ENCODE measurements at places on chromosomes 1 and 21. TPM values are rescaled to one million over a fixed set of nuclear protein-coding genes. Genes with fewer than 3 reads are reported as not detected.

- no peak for DNase-seq
- no peak overlapping the region for H3K4me3 ChIP-seq
- H3K36me3 ChIP-seq = no peaks in the 10 kb centered on the region
- no peak overlapping the region for H3K27ac ChIP-seq
These were observed 1.6 kb downstream of the TNNI1 start for GRCh38 chr1:201419746-201420607.

GRCh38 chr1:215844266-215844665, 277.2 kb downstream of the KCTD3 start:
- H3K4me1 ChIP-seq = no peaks in the 10 kb centered on the region
- no peak overlapping the region for H3K27ac ChIP-seq
- no peak for DNase-seq

PADI3 gene
- not detected for total RNA-seq

SLC22A15 gene
- total RNA-seq = 1.5 TPM

DNA sequence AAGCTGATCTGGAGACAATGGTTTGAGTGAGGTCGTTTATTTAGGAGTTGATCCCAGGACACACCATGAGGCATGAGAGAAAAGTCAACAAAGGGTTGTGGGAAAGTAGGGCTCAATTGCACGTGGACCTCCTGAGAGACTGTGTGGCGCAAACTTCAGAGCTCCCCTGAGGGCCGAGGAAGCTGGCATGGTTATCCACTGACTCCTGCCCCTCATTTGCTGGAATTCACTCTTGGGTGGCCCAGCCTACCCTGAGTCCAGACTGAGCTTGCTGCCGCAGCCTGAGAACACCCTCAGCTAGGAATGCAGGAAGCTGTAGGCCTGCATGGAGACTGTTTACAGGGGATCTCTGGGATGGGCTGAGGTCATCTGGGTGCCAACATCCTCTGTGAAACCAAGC, 301.0 kb downstream of the RWDD3 start:
- no peaks in the 10 kb centered on the region for H3K27me3 ChIP-seq
- no peak overlapping the region for H3K4me3 ChIP-seq
- no peak overlapping the region for H3K27ac ChIP-seq
- DNase-seq = no peak
- no peaks in the 10 kb centered on the region for H3K4me1 ChIP-seq

DNA sequence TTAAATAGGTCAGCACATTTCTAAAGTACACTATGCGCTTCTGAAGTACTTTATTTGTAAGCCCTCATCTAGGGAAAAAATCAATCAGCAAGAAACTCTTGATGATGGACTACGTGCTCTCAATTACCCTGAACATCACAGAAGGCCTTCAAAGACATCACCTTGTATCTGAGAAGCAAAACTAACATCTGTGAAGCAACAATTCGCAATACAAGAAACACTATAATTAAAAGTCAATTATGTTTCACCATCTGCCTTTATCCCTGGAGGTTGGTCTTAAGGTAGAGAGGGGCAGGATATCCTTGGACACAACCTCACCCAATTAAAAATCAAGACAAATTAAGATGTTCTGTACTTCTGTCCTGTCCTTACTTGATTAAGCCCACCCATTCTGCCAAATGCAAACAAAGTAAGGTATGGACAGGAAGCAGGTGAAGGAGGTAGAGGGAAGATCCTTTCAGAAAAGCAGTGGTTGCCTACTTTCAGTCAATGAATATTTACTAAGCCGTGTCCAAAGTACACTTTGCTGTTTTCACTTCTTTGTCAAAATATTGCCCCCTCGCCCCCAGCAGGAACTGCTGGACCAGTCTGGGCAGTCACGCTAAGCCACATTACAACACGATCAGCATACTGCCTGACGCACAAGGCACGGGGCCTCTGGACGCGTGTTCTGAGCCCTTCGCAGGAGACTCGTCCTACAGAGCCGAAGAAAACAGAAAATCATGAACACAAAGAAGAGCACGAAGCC, 887 bp downstream of the SLC19A2 start:
- H3K27me3 ChIP-seq = peaks cover 7% of the 10 kb centered on the region
- peaks cover 80% of the 10 kb centered on the region for H3K4me1 ChIP-seq
- H3K36me3 ChIP-seq = peaks cover 4% of the 10 kb centered on the region
- peak; percentile 27 for DNase-seq
- H3K4me3 ChIP-seq = peak overlapping the region; percentile 89

RYR2 gene
- 0.19 TPM for total RNA-seq

DNA sequence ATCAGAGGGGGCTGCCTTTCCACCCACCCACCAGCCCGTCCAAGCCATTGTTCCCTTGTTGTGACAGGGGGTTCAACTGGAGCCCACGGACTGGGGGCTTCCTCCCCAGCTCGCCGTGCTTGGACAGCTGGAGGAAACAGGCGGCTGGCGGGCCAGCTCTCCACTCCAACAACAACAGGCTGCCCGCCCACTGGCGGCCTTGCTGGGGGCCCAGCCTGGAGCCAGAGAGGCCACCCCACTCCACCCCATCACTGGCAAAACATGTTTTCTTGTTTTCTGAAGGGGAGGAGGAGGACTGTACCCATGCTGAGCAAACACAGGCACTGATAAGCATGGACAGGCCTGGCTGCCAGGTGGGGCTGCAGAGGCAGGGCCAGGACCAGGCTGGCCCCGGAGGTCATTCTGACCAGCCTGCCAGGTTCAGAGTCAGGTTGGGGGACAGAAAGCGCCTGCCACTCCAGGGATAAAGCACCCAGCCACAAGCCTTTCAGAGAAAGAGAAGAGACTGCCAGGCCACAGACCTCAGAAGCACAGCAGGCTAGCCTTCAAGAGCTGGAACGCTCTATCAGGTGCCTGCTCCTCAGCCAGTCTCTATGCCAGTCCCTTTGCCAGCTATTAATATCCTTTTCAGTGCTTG, 32.8 kb downstream of the GJA4 start:
- no peak overlapping the region for H3K27ac ChIP-seq
- no peaks in the 10 kb centered on the region for H3K27me3 ChIP-seq
- no peak for DNase-seq
- H3K4me3 ChIP-seq = no peak overlapping the region
- peaks cover 4% of the 10 kb centered on the region for H3K4me1 ChIP-seq

DNA sequence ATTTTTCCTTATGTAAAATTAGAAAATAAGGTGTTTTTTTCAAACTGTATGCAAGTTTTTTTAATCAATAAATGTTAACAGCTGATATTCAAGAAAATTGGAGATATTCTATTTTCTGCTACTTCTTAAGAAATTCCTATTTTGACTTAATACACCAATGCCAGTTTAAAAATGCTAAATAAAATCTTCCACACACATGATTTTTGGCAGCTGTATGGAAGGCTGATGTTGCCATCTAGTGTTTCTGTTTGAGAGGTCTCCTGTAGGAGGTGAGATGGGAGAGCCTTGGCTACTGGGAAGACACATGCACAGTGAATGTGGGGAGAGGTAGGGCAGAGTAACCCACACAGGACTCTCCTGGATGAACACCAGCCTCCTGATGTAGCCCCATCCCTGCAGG, 29.2 kb upstream of the OR2B11 start:
- peak; percentile 25 for DNase-seq
- H3K4me3 ChIP-seq = no peak overlapping the region
- peaks cover 30% of the 10 kb centered on the region for H3K27me3 ChIP-seq
- no peaks in the 10 kb centered on the region for H3K4me1 ChIP-seq

GRCh38 chr21:31566064-31566463, 93.4 kb upstream of the SOD1 start:
- no peak overlapping the region for H3K27ac ChIP-seq
- H3K4me3 ChIP-seq = no peak overlapping the region
- no peaks in the 10 kb centered on the region for H3K27me3 ChIP-seq
- DNase-seq = no peak
- H3K36me3 ChIP-seq = no peaks in the 10 kb centered on the region

TMOD4 gene
- 3.2 TPM for total RNA-seq

GRCh38 chr1:176801514-176802020, 338.6 kb downstream of the PAPPA2 start:
- H3K4me1 ChIP-seq = no peaks in the 10 kb centered on the region
- no peaks in the 10 kb centered on the region for H3K36me3 ChIP-seq
- H3K4me3 ChIP-seq = no peak overlapping the region
